ENCODE measurements at places on chromosomes 13 and 19. TPM values are rescaled to one million over a fixed set of nuclear protein-coding genes. Genes with fewer than 3 reads are reported as not detected.

DNA sequence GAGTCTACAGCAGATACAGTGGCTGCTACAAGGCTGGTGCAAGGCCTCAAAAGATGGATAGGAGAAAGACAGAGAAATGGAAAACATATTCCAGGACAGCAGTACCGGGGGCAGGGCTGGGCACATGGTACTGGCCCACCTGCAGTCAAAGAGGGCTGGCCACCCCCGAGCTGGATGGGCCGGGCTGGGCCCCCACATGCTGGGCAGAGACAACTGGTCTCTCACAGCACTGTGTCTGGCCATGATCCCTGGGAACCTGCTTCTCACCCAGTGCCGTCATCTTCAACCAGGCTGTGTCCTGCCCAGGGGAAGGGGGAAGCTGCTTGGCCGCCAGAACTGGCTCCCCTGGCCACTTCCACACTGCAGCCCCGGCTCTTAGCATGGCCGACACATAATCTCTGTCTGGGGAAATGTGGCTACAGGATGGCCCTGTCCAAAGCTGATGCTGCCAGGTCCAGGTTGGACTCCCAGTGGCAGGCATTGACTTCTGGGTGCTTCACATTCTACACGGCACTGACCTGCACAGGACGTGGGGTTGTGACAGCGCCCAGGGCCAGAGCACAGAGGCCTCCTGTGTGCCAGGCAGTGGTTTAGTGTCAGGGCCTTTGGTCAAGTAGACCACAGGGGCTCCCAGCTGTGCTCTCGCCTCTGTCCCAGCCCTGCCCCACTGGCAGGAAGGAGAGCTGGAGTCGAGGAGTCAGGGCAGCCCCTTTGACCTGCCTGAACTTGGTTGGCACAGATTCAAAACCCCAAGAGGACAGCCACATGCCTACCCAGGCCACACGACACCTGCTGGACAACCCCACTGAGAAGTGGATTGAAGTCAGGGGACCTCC is 21.7 kb downstream of the PEPD start:
- DNase-seq, result no peak

Gene MLLT1
- total RNA-seq, result 22.5 TPM

- no peak for DNase-seq
Observed at GRCh38 chr19:58562122-58563033, 4.0 kb upstream of the UBE2M start.

Gene RFPL4A
- total RNA-seq, result not detected
